ENCODE measurements at places on chromosomes 2 and 18.

GRCh38 chr2:174003720-174004695, 38.8 kb upstream of the SP3 start:
- H3K27me3 ChIP-seq: no peaks in the 10 kb centered on the region
- no peak overlapping the region for H3K4me3 ChIP-seq
- no peaks in the 10 kb centered on the region for H3K36me3 ChIP-seq
- H3K27ac ChIP-seq: peak overlapping the region; percentile 25

- H3K36me3 ChIP-seq: no peaks in the 10 kb centered on the region
- H3K4me3 ChIP-seq: no peak overlapping the region
- no peaks in the 10 kb centered on the region for H3K27me3 ChIP-seq
- no peak overlapping the region for H3K27ac ChIP-seq
Measured at GRCh38 chr2:121187982-121188411, 97.0 kb downstream of the TFCP2L1 start.

DNA sequence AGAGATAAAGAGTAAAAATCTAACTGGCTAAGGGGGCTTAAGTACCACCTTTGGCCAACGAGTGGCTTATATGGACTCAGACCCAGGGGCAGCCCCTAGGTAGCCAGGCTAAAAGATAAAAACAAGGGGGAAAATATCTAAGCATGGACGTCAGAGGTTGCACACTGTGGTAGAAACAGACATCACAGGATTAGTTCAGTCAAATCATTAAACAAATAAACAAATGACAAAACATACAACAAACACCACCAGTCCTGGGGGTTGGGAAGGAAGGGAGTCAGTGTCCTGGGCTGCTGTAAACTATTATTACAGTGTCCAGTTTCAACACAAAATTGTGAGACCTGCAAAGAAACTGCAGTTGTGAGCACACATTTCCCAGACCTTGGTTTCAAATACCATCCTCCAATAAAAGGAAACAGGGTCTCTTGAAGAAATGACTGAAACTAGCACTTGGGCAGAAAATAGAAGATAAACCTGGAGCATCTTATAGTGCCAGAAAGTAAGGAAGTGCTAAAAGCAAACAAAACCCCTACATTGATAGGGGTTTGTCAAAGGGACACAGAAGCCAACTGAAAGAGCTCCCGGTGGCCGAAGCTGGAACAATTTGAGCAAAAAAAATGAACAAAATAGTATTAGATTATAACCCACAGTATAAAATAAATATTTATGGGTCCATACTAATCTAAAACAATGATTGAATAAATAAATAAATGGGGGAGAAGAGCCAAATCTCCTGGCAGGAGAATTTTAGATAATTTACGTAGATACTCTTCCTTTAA, 154.8 kb upstream of the KLF7 start:
- no peaks in the 10 kb centered on the region for H3K4me1 ChIP-seq
- H3K4me3 ChIP-seq: no peak overlapping the region
- no peaks in the 10 kb centered on the region for H3K27me3 ChIP-seq

DNA sequence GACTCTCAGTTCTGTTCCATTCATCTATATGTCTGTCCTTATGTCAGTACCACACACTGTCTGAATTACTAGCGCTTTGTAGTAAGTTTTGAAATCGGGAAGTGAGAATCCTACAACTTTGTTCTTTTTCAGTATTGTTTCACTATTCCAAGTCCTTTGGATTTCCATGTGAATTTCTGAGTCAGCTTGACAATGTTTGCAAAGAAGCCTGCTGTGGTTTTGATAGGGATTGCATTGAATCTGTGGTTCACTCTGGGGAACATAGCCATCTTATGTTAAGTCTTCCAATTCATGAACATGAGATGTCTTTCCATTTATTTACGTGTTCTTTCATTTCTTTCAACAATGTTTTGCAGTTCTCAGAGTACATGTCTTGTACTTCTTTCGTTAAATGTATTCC, 15.0 kb downstream of the SLC3A1 start:
- DNase-seq: no peak
- H3K36me3 ChIP-seq: no peaks in the 10 kb centered on the region
- H3K27me3 ChIP-seq: no peaks in the 10 kb centered on the region
- H3K4me3 ChIP-seq: no peak overlapping the region
- no peak overlapping the region for H3K27ac ChIP-seq
- peaks cover 3% of the 10 kb centered on the region for H3K4me1 ChIP-seq

GRCh38 chr2:10410001-10410822, 37.9 kb downstream of the ODC1 start:
- H3K27me3 ChIP-seq: no peaks in the 10 kb centered on the region
- no peaks in the 10 kb centered on the region for H3K36me3 ChIP-seq
- H3K27ac ChIP-seq: no peak overlapping the region
- DNase-seq: no peak

GRCh38 chr2:16173893-16174692, 233.7 kb downstream of the MYCN start:
- H3K27me3 ChIP-seq: no peaks in the 10 kb centered on the region
- no peaks in the 10 kb centered on the region for H3K4me1 ChIP-seq
- H3K36me3 ChIP-seq: no peaks in the 10 kb centered on the region
- no peak overlapping the region for H3K4me3 ChIP-seq
- no peak overlapping the region for H3K27ac ChIP-seq

GRCh38 chr2:132849118-132849517, 179.1 kb upstream of the LYPD1 start:
- no peaks in the 10 kb centered on the region for H3K4me1 ChIP-seq
- no peak overlapping the region for H3K4me3 ChIP-seq
- no peak overlapping the region for H3K27ac ChIP-seq
- H3K36me3 ChIP-seq: no peaks in the 10 kb centered on the region
- no peak for DNase-seq

Measured in mesendoderm (in vitro differentiated cells).